ENCODE measurements at places on chromosomes 2 and 18.

GRCh38 chr18:51248685-51249084 lies 51.2 kb upstream of the MEX3C start:
- no peak for DNase-seq

- DNase-seq = no peak
Observed at GRCh38 chr2:152292991-152293390, 42.0 kb upstream of the FMNL2 start.

GRCh38 chr2:223943561-223944008 lies 1.6 kb downstream of the WDFY1 start:
- no peak for DNase-seq

DNA sequence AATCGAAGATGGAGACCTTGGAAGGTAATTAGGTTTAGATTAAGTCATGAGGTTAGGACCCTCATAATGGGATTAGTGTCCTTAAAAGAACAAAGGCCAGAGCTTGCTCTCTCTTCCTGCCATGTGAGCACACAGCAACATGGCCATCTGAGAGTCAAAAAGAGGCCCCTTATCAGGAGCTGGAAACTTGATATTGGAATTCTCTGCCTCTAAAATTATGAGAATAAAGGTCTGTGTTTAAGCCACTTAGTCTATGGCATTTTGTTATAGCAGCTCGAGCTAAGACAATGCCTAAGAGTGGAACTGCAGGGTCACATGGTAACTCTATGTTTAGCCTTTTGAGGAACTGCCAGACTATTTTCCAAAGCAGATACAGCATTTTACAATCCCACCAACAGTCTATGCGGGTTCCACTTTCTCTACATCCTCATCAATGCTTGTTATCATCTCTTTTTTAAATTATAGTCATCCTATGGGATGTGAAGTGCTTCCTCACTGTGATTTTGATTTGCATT lies 42.4 kb downstream of the THADA start:
- no peak for DNase-seq

DNA sequence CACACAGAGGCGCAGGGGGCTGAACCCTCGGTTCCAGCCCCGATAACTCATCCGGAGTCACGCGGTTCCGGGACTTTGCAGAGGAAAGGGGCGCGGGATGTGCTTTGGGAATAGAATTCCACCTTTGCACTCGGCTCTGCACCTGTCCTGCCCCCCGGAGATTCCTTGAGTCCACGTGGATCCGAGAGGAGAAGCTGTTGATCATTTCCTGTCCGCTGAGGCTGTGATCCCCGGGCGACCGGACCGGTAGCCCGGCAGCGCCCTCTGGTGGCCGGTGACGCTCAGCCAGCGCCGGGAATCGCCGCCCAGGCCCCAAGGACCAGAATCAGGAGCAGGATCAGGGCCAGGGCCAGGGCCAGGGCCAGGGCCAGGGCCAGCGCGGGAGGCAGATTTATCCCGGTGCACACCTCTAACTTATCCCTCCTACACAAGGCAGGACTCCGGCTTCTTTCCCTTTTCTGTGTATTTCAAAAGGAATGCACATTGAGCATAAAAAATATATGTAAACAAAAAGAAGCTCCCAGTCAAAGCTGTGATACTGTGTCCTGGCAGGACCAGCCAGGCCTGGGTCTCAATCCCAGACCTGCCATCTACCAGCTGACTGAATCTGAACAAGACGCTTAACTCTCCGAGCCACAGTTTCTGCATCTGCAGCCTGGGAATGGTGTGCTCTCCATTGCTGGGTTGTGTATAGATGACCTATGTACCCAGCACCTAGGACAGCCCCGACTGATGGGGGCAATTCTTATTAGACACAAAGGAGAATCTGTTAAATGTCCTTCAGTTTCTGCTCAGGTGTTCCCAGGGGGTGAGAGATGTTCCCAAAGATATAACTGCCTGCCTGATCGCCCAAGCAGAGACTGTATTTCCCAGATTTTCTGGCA lies 8.5 kb upstream of the SPATA3 start:
- DNase-seq = peak; percentile 72

DNA sequence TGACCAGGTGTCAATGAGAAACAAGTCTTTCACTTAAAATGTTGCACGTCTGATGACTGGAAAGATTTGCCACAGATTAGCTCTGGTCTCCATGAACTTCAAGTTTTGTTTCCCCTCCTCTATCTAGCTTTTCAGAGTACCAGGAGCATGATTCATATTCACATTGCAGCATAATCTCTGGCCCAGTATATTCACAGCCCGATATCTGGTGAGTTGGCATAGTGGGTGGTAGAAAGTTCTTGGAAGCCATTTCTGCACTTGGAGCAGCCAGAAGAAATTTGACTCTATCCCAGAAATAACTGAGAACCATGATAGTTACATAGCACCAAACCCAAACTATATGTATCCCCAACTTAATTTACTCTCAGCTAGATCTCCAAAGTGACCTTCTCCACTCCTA lies 503.9 kb downstream of the PID1 start:
- no peak for DNase-seq

DNA sequence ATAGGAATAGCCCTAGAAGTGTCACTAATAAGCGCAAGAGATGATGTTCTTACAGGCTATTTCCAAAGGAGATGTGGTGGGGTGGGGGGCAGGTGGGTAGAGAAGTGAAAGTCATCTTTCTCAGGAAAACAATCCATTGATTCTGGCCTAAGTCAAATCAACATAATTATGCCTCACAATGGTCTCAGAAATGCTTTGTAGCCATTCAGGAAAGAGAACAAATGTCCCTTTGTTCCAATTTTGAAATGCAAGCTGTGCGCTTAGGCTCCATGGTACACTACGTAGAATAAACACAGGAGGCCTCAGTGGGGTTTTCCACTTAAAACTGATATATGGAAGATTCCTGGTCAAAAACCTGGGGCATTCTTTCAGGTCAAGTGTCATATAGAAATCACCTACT lies 529.9 kb upstream of the KLHL29 start:
- no peak for DNase-seq

GRCh38 chr2:238358769-238359168 lies 38.5 kb downstream of the TRAF3IP1 start:
- DNase-seq = no peak

- no peak for DNase-seq
Observed at GRCh38 chr2:52144590-52144989, 1112.7 kb upstream of the NRXN1 start.

GRCh38 chr2:125596612-125597011 lies 1059.3 kb upstream of the GYPC start:
- no peak for DNase-seq

- DNase-seq = no peak
Observed at GRCh38 chr2:11377928-11378545, 33.6 kb upstream of the ROCK2 start.

DNA sequence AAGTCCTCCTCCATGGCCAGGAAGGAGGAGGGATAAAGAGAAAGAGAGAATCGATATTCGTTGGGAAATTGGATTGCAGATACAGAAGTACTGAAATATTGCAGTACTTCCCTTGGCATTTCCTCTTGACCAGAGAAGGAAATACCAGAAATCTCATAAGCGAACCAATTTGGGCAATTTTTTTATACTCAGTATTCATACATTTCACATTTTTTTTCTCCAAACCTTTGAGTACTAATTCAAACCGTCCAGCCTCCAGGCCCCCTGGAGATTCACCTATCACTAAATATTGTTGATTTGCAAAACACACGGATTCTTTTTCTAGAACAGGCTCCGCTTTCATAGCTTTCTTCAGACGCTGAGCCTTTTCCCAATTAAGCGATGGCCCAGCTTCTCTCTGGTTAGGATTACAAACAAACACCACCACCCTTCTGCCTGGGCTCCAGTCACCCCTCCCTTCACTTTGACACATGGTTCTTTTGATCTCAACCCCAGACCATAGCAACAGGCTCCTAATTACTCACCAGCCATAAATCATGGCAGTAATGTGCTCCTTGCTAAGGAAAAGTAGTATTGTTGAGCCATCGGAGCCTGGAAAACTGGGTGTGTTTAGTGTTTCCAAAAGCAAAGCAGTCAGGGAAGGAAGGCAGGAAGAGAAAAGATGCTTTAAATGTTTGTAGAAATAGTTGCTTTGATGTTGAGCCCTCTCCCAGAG lies 138.4 kb upstream of the CCDC68 start:
- DNase-seq = no peak

DNA sequence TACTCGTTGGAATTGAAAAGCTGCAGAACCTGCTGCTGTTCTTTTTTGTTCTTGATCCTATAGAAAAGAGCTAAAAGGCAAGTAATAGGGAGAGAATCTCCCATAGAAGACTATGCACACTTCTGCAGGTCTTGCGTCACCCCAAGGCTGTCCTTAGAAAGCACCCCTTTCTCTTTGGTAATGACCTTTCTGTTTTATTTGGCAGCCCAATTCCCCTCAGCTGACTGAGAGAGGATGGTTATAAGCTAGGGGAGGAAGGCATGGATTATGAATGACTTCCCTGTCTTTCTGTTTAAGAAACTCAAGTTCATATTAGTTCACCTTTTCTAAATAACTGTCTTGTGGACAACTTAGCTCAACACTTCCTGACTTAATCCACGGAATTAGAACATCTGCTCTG lies 122.9 kb downstream of the TXNL1 start:
- DNase-seq = no peak

- no peak for DNase-seq
Observed at GRCh38 chr2:240235811-240236210, 95.4 kb upstream of the OTOS start.

GRCh38 chr2:88265352-88266303 lies 95.5 kb downstream of the THNSL2 start:
- no peak for DNase-seq

GRCh38 chr18:68233018-68233417 lies 481.9 kb downstream of the TMX3 start:
- no peak for DNase-seq

All from activated T-helper 1 cell treated with anti-CD3 and anti-CD28 coated beads, Interleukin-2, amount 50 U/mL, for 16 hours (primary cell).